ENCODE measurements at places on chromosomes 5 and 9.

DNA sequence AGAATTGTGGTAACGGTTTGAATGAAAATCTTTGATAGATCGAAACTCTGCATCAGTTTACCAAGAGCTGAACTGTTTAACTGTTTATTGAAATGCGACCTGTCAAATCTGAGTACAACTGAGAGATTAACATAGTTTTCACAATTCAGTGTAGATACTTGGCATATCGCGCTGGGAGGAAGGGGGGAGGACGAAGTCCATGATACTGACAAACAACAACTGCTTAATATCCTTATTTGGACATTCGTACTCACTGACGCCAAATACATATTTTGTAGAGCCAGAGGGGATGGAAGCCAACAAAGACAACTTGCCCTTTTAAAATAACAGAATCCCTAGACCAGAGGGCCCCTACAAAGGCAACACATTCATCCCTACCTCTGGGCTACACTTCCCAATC is 93.2 kb downstream of the GLIS3 start:
- DNase-seq, result no peak

GRCh38 chr5:124745928-124746915 is at the start of gene ZNF608:
TSS of gene ZNF608 (minus strand) at chr5:124746639. CDS start at chr5:124744989, 1,650 bp downstream.
- no peak for DNase-seq

DNA sequence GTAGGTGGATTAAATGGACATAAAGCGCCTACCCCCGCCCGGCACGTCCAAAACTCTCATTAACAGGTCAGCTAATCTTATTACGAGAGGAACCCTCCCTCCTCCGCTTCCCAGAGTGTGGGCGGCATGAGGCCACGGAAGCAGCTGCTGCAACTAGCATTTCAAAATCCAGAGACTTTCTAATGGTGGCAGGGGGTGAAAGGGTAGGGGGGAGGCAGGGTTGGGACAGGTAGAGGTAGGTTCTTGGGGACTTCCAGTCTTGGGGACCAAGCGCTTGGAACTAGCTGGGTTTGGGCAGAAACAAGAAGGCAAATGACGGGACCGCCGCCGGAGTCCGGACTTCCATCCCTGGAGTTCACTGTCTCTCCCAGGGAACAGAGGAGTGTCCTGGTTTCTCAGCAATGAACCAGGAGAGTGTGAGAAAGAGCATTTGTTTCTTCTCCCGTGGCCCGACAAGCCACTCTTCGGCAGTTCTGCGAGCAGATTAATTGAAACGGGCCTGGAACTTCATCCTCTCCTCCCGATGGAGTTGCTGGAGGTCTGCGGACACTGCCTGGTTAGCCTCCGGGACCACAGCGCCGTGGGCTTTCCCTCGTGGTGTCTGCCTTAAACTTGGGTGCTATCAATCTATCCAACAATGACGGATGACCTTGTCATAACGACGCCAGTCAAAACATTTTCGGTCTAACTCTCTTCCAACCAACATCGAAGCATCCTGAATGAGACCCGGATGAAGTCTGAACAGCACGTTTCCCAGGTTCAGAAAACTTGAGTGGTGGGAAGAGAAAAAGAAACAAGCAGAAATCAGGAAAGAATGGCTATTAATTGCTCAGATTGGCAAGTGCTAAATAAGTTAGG is 1.6 kb upstream of the PRDM6 start:
- no peak for DNase-seq

GRCh38 chr5:151872701-151873100 is 52.0 kb downstream of the GLRA1 start:
- no peak for DNase-seq

GRCh38 chr5:10932426-10932825 is 171.4 kb upstream of the DAP start:
- no peak for DNase-seq

GRCh38 chr5:151110992-151111391 is 30.2 kb upstream of the TNIP1 start:
- no peak for DNase-seq

DNA sequence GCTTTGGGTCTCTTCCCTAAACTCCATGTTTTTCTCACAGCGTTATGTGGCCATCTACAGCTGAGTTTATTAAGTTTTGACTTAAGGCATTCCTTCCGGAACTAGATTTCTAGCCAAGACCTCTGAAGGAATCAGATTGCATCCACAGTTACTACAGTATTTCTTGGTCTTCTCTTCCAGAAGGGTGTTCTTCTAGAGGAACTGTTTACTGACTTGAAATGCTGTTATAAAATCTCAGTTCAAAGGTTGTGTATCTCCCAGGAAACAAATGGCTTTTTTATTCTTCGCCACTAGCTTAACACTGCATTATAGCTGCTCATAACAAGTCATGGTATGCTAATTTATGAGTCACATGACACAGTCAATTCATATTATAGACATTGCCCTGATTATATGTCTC is 55.3 kb upstream of the RAD23B start:
- DNase-seq, result no peak
